ENCODE measurements at places on chromosomes 11 and 22.
A peak's percentile ranks its signal among the peaks of the same experiment; 100 is the strongest.

- DNase-seq, result peak; percentile 44
Observed at GRCh38 chr22:46524203-46524740, 13.1 kb downstream of the CELSR1 start.

GRCh38 chr11:133825666-133826065 lies 19.6 kb downstream of the SPATA19 start:
- DNase-seq, result no peak

DNA sequence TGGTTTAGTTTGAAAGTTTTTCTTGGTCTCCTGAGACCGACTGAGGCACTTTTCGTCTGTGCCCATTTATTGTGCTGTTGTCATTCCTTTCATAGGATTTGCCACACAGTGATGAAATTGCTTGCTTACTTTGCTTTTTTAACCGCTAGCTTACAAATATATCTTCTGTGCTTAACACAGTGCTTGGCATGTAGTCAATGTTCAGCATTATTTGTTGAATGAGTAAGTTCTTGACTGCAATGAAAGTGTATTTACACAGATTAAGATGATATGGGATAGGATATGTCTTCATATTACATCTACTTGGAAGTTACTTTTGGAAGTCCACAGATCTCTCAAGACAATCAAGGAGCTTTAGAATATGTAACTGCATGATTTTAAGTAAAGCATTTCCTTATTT lies 91.2 kb downstream of the GRIA4 start:
- DNase-seq, result no peak

GRCh38 chr22:23781065-23781464 lies 5.7 kb upstream of the SMARCB1 start:
- no peak for DNase-seq

DNA sequence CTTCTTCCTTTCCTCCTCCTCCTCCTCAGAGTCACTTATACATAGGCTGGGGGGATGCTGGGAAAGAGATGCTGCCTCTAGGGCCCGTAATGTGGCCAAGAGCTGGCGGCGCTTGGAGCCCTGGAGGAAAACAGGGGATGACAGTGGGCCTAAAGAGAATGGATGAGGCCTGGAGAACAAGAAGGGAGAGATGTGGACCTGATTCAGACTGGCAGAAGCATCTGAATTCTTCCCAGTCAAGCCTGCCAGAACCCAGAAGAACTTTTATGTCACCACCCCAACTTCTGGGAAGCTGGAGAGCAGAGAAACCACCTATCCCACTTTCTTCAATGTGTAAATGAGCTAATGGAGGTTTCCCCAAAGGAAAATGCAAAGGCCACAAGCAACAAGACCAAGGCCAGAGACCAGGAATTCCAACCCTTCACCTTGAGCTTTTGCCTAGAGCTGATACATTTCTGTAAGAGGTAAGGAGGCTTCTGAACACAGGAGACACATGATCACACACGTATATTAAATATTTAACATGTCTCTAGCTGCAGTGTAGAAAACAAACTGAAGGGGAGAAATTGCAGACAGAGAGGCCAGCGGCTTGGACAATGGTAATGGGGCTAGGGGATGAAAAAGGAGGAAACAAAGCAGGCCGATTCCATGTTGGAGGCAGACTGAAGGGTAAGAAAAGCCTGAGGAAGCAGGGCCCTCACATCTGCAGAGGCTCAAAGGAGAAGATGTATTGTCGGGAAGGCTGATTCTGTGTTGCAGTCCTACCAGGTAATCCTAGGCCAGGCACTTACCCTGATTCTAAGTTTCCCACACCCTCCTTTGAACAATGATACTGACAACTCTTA lies 1.1 kb downstream of the RRP8 start:
- no peak for DNase-seq

All from RWPE2 (cell line).